Adrenal gland (tissue), 19 donors: ENCODE measurements at places on chromosomes 4 and X.
A peak's percentile ranks its signal among the peaks of the same experiment; 100 is the strongest.

DNA sequence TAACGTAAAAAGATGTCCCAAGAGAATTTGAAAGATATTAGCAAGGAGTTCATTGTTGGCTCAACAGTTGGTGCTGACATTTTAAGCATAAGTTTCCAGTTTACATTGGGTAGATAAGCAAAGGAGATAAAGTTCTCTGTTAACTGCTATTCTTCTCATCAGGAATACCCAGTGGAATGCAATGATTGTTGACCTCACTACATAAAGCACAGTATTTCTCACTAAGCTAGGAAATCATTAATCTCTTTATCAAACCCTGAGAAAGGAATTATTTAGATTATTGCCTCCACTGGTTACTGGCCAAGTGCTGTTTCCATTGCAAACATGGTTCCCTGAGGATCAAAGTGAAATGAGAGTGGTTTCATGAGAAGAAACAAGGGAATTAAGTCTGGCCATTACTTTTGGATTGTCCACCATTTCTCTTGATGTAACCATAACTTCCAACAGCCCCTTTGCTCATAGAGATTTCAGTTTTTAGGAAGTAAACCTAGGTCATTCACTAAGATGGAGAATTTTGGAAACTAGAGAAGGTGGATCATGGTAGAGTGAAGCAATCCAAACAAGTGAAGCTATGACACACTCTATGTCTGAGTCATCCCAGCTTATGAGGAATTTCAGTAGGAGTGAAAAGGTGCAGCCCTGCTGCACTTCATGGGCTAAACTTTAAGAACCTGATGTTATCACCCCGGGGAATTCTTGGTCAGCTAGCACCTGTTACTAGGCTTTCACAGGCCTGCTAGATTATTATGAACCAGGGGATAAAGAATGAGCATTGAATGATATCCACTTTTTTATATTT, 163.4 kb downstream of the AREG start:
- DNase-seq, result no peak

DNA sequence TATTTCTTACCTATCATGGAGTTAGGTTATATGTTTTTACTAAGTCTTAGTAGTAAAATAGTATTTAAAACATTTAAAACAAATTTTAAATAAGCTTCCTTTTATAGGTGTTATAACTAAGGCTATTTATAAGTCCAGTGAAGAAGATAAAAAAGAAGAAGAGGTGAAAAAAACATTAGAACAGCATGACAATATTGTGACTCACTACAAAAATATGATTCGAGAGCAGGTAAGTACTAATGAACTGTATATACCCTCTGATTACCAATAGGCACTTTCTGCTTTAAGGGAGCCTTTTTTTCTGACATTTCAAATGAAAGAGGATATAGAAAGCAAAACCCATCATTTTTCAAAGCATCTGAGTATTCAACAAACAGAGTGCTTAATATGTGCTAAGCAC, 76.6 kb downstream of the USO1 start:
- DNase-seq, result no peak

- DNase-seq, result no peak
These were observed 100.2 kb downstream of the TSPAN7 start for GRCh38 chrX:38661561-38661960.

DNA sequence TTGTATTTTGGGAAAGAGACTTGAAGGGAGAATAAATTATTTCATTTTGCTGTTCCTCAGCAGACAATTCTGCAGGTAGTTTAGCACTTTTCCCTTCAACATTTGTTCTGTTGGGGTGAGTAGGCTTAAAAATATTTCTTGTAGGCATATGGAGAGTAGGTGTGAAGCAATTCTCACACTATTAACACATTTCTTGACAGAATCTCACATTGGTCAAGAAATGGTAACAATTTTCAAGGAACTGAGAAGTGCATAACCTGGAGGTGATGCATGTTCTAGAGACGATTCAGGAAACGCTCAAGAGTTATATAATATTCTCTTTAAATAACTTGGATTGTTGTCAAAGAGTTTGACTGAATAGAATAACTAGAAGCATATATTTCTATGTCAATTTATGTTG, 658.2 kb downstream of the STIM2 start:
- DNase-seq, result no peak

DNA sequence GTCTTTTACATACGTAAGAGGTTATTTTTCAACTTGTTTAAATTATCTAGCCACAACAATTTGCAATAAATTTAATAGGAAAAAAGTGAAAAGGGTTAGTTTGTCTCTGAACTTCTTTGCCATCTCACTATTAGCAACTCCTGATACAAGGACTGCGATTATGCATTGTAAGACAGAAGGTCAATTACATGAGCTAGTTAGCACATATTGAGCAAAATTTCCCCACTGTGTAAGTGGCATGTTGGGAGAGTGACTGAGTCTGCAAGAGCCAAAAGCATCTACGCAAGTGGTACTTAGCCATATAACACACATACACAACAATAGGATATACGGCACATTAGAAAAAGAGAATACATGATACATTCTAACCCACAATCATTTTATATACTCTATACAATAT, 927.2 kb downstream of the STPG2 start:
- no peak for DNase-seq

DNA sequence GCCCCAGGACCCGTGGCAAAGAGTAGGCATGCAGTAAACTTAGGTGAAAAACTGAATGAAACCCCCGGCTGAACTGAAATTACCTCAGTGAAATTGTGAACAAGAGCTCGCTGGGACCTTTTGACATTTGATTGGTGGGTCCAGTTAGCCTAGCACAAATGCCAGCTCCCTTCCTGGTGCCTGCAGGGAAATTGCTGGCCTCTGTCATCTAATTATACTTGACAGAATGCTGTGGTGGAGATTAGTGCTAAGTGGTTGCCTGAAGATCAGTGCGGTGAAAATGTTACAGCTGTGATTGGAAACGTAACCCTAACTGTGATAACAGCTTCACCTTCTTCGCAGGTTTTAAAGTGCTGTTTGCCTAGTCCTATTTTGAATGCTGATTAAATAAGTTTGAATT, 43.0 kb downstream of the ADD1 start:
- no peak for DNase-seq

DNA sequence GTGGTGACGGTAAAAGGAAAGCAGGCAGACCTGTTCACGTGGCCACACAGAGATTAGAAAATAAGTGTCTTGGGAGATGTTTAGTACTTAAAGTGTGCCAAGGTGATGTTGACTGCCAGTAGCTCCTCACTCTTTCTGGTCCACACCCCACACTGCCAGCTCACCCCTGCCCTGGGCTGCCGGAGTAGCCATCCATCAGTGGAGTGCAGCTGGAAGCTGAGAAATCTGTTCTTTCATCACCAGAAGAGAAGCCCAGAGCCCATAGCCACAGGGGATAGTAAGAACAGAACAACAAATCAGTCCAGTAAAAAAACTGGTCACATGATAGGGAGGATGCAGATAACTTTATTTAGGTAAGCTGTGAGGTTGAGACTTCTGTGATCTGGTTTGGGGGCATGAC, 64.1 kb downstream of the WWC2 start:
- no peak for DNase-seq

DNA sequence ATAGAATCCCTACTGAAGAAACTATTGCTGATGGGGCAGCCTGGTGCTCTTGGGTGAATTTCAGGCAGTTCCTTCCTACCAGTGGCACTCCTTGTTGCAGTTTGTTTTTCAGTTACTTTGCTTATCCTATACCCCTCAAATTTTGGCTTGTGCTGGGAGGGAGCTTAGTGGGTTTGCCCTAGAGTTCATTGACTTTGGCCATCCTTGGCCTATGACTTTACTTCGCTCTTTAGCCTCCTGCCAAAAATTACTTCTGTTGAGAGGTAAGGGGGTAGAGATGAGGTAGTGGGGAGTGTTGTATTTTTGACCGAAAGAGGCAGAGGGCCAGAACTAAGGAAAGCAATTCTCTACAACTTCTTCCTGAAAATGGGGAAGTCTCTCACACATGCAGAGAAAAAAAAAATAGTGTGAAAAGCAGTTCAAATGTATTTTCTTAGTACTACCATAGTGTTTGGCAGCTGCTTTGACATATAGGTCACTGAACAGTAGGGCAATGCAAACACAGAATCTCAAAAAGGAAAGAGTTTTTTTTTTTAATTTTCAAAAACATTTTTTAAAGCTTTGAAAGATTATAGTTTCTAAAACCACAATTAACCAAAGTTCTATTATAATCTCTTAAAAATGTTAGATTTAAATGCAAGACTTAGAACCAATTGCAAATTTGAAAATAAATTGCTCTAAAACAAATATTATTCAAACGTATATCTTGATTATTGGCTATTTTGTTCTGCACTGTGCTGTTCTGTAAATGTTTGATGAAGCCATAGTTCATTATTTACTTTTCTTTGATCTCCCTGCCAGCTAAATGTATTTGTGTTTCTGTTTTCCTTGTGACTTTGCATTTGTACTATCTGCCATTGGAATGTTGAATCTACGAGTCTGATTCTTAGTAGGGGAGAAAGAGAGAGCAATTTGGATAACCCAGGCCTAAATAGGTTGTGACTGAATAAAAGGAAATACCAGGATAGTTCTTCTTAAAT, 73.6 kb downstream of the DCK start:
- no peak for DNase-seq

- no peak for DNase-seq
These were observed 93.5 kb upstream of the ADAD1 start for GRCh38 chr4:122285285-122285684.

- DNase-seq, result peak; percentile 31
These were observed 46.3 kb downstream of the TEX13B start for GRCh38 chrX:107935664-107936433.

DNA sequence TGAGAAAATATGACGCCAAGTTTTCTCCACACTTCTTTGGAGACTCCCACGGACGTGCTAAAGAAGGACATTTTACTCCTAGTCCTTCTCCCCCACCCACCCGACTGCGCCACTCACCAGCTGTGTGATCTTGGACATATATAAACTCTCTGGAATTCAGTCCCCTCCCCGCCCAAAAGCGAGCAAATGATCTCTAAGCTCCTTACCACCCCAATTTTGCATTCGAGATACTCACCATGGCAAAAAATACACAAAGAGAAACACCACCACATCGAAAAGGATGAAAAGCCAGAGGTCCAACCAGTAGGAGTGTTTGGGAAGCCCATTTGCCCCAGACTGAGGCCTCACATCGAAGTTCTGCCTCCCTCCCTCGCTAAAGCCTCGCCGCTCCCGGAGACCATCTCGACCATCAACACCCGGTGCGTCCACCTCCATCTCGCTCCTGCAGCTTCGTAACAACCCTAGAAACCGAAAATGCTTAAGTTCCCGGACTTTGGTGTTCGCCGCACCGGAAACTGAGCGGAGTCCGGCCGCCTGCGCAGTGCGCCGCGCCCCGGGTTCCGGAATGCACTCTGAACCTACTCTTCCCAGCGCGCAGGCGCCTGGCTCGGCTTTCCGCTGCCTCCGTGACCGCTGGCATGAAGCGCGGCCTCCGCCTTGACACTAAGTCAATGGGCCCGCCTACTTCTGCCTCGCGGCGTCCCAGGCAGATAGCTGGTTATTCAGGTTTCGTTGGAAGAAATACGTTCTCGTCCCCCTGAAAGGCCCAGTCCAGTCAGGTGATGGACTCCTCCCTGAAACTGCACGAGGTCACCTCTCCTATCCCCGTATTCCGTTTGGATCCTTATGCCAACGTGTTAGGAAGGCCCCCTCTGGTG, 21.6 kb downstream of the FABP2 start:
- DNase-seq, result peak; percentile 96

DNA sequence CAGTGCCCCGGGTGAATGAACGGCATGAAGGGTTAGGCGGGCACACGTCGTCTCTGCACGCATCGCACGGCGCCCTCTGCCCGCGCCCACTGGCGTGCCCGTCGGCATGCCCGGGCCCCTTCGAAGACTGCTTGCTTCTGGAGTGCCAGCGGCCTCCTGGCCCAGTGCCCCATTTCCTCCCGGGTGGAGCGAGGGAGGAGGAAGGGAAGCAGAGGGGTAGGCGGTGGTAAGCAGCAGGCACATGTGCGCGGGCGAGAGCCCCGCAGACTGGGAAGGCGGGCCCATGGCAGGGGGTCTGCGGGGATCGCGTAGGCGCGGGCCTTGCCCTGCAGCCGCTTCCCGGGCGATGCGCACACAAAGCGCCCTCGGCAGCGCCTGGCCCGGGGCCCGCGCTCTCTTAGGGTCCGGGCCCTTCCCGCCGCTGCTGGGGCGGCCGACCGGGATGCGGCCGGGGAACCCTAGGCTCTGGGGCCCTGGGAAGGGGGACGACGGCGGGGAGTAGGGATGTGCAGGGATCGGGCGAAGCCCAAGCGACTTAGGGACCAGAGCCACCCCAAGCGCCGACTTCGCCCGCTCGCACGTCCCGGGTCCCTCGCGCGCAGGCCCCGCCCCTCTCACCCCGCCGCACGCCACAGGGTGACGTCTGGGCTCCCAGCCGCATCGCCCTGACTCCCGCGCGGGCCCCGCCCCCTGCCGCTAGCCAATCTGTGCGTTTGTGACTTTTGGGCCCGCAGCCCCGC, 866 bp upstream of the EMD start:
- peak; percentile 72 for DNase-seq

DNA sequence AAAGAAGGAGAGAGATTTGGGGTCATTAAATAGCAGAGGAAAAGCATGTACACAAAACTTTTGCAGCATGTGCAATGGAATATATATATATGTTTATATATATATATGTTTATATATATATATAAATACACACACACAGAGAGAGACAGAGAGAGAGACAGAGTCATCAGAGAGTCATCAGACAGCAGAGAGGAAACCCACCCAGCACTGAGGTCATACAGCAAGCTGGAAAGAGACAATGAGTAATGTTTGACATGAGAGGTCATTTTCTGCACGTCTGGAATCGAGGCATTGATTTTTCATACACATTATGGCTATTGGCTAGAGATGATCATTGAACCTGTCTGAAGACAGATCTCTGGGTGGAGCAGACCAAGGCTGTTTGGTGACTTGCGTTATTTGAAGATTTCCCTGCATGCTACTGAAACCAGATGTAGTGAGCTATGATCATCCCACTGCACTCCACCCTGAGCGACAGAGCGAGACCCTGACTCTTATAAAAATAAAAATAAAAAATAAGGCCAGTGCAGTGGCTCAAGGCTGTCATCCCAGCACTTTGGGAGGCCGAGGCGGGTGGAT, 48.8 kb upstream of the SHOX start:
- no peak for DNase-seq

DNA sequence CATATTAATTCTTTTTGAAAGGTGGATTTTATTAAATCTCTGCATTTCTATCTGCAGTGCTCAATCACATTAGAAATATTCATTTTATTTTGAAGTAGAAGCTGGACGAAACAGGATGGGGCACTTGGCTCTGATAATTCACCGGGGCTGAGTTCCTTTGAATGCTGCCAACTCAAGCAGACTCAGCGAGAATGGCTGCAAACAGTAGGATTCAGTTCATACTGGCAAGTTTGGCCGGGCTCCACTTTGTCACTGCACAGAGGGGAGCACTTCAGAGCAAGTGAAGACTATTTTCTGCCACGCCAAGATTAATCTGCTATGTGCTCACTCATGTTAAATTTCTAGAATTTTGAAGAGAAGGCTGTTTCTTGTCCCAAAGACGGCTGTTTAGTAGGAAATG, 30.7 kb upstream of the KLHL8 start:
- no peak for DNase-seq

- no peak for DNase-seq
These were observed 584.3 kb upstream of the SMIM31 start for GRCh38 chr4:164169591-164169990.

GRCh38 chr4:107247738-107248137, 211.6 kb upstream of the DKK2 start:
- DNase-seq, result peak; percentile 79
